Esophagus squamous epithelium (tissue), 5 donors: ENCODE measurements at places on chromosomes 13 and 19. TPM values are rescaled to one million over a fixed set of nuclear protein-coding genes. Genes with fewer than 3 reads are reported as not detected.
A peak's percentile ranks its signal among the peaks of the same experiment; 100 is the strongest.

- H3K36me3 ChIP-seq, result no peaks in the 10 kb centered on the region
- no peak overlapping the region for H3K4me3 ChIP-seq
- H3K27me3 ChIP-seq, result no peaks in the 10 kb centered on the region
- peaks cover 9% of the 10 kb centered on the region for H3K4me1 ChIP-seq
- H3K27ac ChIP-seq, result no peak overlapping the region
Measured at GRCh38 chr13:46491641-46492040, 61.3 kb upstream of the LRCH1 start.

GRCh38 chr19:13538601-13539253 lies 32.4 kb upstream of the CACNA1A start:
- no peak overlapping the region for H3K27ac ChIP-seq
- no peak overlapping the region for H3K4me3 ChIP-seq
- no peaks in the 10 kb centered on the region for H3K36me3 ChIP-seq
- H3K4me1 ChIP-seq, result no peaks in the 10 kb centered on the region

DNA sequence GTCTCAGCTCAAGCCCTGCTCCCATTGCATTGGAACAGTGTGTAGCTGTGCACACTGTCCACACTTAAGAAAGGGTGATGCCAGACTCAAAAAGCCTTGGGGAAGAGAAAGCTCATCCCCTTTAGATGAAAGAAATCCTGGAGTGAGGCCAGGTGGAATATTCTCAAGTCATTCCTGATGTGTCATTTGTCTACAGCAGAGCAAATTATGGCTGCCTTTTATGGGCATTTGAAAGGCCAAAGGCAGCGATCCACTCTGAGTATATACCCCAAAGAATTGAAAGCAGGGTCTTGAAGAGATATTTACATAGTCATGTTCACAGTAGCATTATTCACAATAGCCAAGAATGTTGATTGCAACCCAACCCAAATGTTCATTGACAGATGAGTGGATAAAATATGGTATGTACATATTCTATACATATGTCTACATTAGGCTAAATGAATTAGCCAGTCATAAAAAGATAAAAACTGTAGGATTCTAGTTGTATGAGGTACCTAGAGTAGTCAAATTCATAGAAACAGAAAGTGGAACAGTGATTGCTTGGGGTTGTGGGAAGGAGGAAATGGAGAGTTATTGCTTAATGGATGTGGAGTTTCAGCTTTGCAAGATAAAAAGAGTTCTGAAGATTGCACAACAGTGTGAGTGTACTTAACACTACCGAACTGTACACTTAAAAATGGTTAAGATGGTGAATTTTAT lies 214.9 kb downstream of the KCNRG start:
- no peak overlapping the region for H3K27ac ChIP-seq
- DNase-seq, result no peak
- peaks cover 8% of the 10 kb centered on the region for H3K4me1 ChIP-seq
- no peak overlapping the region for H3K4me3 ChIP-seq
- no peaks in the 10 kb centered on the region for H3K27me3 ChIP-seq

DNA sequence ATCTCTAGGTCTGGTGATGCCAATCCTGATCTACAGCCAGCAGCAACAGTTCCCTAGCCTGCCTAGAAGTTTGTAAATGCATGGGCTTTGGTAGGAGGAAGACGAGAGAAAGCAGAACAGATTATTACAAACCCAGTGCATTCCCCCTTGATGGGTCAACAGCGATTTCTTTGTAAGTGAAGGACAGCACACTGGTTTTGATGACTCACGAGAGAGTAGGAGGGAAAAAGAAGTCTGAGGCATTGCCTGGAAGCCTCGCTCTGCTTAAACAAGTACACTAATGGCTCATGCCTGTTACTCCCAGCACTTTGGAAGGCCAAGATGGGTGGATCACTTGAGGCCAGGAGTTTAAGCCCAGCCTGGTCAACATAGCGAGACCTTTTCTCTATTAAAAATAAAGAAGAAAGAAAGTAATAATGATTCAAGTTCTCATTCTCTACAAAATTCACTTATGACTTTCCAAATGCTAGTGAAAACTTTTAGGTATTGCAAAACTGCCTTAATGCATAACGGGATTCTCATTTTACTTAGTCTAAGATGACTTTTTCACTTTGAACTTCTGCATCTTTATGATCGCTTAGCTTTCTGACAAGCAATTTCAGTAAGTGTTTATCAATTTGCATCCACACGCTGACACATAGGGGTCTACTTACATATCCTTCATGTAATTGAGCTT lies 47.7 kb upstream of the USPL1 start:
- H3K4me3 ChIP-seq, result no peak overlapping the region
- no peaks in the 10 kb centered on the region for H3K36me3 ChIP-seq
- no peaks in the 10 kb centered on the region for H3K27me3 ChIP-seq
- peaks cover 10% of the 10 kb centered on the region for H3K4me1 ChIP-seq

DNA sequence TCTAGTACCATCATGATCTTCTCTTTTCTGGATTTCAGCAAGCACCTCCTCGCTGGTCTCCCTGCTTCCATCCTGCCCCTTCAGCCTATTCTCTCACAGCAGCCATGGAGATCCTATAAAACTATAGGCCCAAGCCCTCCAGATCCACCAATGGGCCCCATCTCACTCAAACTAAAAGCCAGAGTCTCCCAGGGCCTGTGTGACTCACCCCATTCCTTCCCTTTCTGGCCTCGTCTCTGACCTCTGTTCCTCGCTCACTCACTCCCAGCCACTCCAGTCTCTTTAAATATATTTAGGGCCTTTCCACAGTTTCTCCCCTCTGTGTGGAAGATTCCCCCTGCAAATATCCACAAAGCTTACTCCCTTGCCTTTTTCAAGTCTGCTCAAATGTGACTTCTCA lies 89.7 kb downstream of the HSPH1 start:
- H3K27ac ChIP-seq, result no peak overlapping the region
- no peaks in the 10 kb centered on the region for H3K36me3 ChIP-seq
- peaks cover 3% of the 10 kb centered on the region for H3K27me3 ChIP-seq

GRCh38 chr19:7268705-7269098 lies 25.5 kb downstream of the INSR start:
- H3K27ac ChIP-seq, result no peak overlapping the region
- no peak for DNase-seq
- no peak overlapping the region for H3K4me3 ChIP-seq
- no peaks in the 10 kb centered on the region for H3K27me3 ChIP-seq

ZNF433 gene
- 6.0 TPM for total RNA-seq

IRGQ gene
- total RNA-seq, result 16.9 TPM

DNA sequence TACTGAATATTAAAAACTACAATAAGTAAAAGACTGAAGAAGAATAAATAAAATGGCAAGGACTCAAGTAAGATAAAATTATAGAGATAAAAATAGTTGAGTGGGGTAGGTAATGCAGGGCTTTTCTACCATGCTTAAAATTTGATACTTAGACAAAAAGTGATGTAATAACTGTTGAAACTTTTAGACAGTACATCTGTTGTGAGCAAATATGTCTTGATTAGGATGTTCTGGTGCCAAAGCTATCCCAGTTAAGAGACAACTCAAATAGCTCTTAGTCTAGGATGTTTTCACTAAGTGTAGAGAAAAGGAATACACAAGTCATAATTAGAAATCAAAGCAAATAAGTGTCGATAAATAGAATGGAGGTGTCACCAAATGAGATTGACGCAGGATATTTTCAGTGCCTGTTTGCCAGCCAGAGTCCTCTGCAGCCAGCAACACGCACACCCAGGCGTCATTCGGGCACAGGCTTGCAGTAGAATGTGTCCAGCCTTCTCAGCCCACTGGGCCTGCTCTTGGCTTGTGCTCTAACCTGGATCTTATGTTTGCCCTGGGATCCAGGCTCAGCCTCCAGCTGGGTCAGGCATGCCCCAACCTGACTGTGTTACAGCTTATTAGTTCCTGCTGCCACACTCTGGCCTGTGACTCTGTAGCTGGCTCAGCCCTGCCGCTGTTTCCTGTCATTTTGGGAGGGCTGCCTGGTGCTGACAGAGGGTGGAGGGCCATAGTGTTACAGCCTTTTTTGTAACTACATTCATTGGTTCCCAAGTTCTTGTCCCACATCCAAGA lies 766.2 kb downstream of the PCDH17 start:
- DNase-seq, result no peak
- no peak overlapping the region for H3K4me3 ChIP-seq
- no peaks in the 10 kb centered on the region for H3K27me3 ChIP-seq
- H3K4me1 ChIP-seq, result no peaks in the 10 kb centered on the region

DNA sequence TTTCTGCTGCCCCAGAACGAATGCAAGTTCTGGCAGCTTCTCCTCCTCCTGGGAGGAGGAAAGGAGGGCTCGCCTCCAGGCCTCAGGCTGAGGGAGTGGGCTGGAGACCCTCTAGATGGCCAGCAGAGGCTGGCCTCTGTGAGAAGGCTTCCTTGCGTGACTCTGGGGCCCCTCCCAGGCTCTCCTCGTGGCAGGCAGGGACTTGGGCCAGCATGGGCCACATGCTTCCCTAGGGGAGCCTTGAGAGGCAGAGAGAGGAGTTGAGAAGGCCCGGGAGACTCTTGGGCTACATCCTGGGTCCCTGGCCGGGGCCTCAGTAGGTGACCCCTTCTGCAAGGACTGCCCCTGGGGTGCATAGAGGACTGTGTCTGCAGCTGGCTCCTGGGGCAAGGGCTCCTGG lies 25.9 kb downstream of the LYL1 start:
- H3K36me3 ChIP-seq, result peaks cover 95% of the 10 kb centered on the region
- H3K4me1 ChIP-seq, result peaks cover 32% of the 10 kb centered on the region
- H3K4me3 ChIP-seq, result no peak overlapping the region
- no peak for DNase-seq
- H3K27me3 ChIP-seq, result no peaks in the 10 kb centered on the region
- H3K27ac ChIP-seq, result peak overlapping the region; percentile 22

GRCh38 chr13:52646967-52647366 lies 4.7 kb downstream of the HNRNPA1L2 start:
- no peak for DNase-seq
- H3K27ac ChIP-seq, result no peak overlapping the region
- no peaks in the 10 kb centered on the region for H3K27me3 ChIP-seq
- no peak overlapping the region for H3K4me3 ChIP-seq

FUZ gene
- total RNA-seq, result 13.7 TPM

KLK3 gene
- not detected for total RNA-seq

GRCh38 chr19:52028780-52029123 lies 573 bp upstream of the ZNF614 start:
- H3K27me3 ChIP-seq, result no peaks in the 10 kb centered on the region
- H3K27ac ChIP-seq, result peak overlapping the region; percentile 90
- H3K4me3 ChIP-seq, result peak overlapping the region; percentile 80
- no peaks in the 10 kb centered on the region for H3K4me1 ChIP-seq

GRCh38 chr19:3310711-3311110 lies 55.7 kb upstream of the NFIC start:
- H3K27ac ChIP-seq, result no peak overlapping the region
- no peaks in the 10 kb centered on the region for H3K4me1 ChIP-seq

DNA sequence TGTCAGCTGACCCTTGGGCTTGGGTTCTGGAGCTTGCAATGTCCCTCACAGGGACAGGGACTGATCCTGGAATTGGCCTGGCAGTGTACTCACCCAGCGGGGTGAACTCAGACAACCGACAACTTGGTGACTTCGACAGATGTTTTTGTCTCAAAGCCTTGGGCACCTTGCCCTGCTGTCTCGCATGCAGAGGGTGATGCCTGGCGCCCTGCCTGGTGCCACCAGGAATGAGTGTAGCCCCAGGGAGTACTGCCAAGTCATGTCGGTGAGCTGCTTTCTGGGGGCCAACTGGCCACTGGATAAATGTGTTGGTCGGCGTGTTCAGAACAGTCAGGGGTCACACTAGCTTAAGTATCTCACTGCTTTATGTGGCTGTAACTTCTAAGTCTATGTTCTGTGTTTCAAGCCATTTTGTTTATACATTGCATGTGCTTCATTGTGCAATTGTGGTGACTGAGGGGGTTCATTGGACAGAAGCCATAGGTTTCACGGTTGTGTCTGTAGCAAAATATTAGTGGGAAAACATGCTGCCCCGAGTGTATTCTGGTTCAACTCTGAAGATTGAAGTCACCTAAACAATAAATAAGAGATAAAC lies 96.3 kb upstream of the TNFSF11 start:
- no peaks in the 10 kb centered on the region for H3K4me1 ChIP-seq
- no peak overlapping the region for H3K4me3 ChIP-seq
- no peaks in the 10 kb centered on the region for H3K36me3 ChIP-seq
- no peak overlapping the region for H3K27ac ChIP-seq
- no peaks in the 10 kb centered on the region for H3K27me3 ChIP-seq

DNA sequence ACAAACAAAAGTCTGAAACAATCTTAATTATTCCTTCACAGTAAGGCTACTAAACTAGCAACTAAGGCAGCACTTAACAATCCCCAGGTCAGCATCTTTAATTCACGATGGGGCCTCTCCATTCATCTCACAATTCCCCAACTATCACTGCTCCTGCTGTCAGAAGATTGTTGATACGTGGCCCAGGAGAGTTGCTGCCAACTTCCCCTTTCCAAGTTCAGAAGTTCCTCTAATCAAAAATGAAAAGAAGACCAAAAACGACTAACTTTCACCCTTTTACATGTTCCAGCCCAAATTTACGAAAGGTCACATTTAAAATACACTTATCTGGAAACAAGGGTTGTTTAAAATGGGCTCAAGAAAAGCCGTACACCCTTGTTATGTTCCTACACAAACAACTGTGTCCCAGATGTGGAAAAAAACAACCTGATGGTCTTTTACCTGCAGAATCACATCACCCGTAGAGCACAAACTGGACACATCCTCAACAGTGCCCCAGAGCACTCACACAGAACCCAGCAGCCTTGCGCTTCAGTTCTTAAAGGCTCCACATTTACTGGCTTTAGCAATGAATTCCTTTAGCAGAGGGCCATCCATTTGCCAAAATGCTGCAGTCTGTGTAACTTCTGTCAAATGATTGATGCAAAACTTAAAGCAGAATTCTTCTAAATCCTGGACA lies 38.0 kb downstream of the PHF11 start:
- H3K4me1 ChIP-seq, result no peaks in the 10 kb centered on the region
- DNase-seq, result no peak
- H3K4me3 ChIP-seq, result no peak overlapping the region
- H3K36me3 ChIP-seq, result peaks cover 35% of the 10 kb centered on the region

RFPL4A gene
- total RNA-seq, result not detected

DNA sequence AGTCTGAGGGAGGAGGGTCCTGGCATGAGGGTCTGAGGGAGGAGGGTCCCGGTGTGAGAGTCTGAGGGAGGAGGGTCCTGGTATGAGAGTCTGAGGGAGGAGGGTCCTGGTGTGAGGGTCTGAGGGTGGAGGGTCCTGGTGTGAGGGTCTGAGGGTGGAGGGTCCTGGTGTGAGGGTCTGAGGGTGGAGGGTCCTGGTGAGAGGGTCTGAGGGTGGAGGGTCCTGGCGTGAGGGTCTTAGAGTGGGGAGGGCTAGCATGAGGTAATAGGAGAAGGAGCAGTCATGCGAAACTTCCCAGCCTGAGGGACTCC lies 194.8 kb downstream of the TEX29 start:
- no peaks in the 10 kb centered on the region for H3K27me3 ChIP-seq
- H3K4me3 ChIP-seq, result no peak overlapping the region
- DNase-seq, result no peak
